Mesothelial cell of epicardium (in vitro differentiated cells): ENCODE measurements at places on chromosomes 4 and X. TPM values are rescaled to one million over a fixed set of nuclear protein-coding genes. Genes with fewer than 3 reads are reported as not detected.

The GSX2 gene
- not detected in 3 replicates for total RNA-seq

DNA sequence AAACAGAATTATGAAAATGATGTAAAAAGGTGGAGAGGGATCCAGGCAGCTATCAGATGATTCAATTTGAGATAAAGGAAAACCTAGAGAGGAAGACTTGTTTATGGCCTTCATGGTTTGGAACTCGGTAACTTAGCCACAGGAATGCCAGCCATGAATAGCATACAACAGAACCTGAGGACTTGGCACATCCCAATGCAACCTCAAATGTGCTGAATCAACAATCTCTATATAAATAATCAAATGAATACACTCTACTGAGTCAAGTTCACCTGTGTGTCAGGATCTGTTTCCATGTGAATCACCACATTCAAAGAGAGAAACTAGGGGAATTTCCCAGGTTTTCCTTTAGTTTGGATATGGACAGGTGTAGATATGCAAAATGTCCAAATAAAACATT lies 86.9 kb downstream of the MBNL3 start:
- no peak for DNase-seq

DNA sequence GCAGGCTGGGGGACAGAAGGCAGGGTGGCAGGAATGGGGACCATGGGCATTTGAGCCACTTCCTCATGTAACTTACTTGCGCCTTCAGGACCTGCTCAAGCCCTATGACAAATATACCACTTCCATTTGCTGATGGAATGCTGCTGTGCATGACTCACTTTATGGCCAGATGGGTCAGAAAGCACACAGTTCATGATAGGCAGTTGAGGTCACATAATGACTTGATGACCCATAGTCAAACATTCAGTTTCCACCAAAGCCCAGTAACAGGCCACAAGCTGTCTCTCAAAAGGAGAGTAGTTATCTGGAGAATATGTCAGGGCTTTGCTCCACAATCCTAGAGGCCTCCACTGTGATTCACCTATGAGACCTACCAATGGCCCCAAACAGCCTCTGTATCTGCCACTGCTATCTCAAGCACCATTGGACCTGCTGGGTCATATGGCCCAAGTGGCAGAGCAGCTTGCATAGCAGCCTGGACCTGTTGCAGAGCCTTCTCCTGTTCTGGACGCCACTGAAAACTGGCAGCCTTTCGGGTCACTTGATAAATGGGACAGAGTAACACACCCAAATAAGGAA lies 5.3 kb upstream of the PAPSS1 start:
- DNase-seq: no peak

GRCh38 chr4:167233685-167234315 lies 494 bp downstream of the SPOCK3 start:
- DNase-seq: peak; percentile 42

The IL15 gene
- total RNA-seq: 0.80 to 1.1 TPM (median 0.82 TPM) in 3 replicates

- DNase-seq: no peak
Measured at GRCh38 chr4:147778942-147779341, 47.1 kb downstream of the ARHGAP10 start.

GRCh38 chr4:69653147-69653546 lies at the start of gene UGT2A1:
TSS of gene UGT2A1 (minus strand) at chr4:69653247. CDS start at chr4:69647644, 5,603 bp downstream.
- no peak for DNase-seq

DNA sequence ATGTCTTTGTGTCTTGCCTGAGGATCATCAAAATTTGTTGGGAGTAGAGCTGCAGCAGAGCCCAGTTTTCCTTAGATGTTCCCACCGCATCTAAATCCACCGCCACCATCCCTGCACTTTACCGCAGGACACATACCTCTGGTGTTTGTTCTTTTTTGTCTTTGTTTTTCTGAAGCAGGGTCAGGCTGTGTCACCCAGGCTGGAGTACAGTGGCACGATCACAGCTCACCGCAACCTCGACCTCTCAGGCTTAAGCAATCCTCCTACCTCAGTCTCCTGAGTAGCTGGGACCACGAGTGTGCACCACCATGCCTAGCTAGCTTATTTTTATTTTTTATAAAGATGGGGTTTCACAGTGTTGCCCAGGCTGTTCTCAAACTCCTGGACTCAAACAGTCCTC lies 4.6 kb downstream of the ENOPH1 start:
- no peak for DNase-seq

DNA sequence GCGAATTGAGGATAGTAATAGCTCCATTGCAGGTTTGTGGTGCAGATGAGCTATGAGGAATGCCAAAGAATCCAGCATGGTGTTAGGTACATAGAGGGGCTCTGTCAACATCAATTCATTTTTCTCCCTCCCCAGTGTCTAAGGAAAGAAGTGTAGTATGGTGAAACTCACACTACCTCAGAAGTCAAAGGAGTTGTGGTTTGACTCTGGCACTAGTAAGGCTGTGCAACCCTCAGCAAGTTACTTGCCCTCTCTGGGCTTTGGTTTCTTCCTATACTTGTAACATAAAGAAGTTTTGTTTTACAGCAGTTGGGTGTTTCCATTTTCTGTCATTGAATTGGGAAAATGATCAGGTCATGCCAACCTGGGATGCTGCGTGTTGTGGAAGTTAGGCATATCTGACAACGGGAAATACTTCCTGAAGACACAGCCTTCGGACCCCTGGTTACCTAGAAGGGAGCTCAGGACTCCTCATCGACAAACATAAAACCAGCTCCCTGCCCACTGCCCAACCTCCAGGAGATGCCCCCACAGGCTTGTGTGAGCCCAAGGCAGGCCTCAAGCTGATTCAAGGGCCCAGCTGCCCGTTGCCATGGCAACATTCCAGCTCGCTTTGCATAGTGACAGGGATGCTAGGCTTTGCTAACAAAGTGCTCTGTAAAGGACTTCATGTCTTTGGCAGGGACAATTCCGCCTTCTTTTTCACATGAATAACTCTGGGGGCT lies 71.4 kb downstream of the RTL5 start:
- DNase-seq: no peak

The UNC5C gene
- total RNA-seq: 76.7 to 77.9 TPM (median 77.1 TPM) in 3 replicates

The CT45A9 gene
- not detected in 3 replicates for total RNA-seq

DNA sequence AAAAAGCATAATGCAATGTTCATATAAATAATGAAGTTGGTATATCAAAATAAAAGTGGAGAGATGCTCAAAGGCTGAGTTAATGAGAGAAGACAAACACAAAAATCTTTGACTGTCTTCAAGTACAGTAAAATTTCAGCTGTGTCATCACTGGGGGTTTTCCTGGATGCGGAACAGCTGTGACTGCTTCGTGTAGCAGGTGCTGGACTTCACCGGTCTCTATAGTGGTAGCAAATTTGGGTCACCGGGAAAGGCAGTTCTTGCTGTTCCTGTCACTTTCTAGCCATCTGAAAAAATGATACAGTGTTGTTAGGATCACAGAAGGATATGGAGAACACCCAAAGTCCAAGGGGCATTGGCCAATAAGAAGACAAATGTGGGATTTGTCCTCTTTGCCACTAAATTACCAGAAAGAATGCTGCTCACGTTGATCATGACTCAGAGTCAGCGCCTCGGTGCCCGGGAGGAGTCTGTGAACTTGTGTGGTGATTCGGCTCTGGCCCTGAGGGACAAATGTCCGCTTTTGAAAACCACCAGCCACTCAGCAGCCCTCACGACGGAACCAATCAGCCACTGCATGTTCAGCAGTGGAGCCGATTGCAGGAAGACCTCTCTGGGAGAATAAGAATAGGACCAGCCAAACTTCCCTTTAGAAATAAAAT lies 230.1 kb upstream of the FAT1 start:
- no peak for DNase-seq

DNA sequence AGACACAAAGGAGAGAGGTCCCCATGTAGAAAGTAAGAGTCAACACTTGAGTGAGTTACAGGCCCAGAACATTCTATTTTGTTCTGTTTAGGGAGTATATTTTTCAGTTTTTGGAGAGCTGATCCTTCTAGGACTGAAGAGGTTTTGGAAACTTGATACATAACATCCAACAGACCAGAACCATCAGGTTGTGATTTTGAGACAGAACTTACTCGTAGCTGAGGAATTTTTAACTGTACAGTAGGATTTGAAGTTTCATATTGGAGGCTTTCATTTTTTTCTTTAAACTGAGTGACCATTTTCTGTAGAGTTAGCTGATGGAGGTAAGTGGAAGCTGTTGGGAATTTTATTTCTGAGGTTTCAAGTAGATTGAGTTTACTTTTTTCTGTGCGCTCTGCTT lies 73.3 kb downstream of the NCAPG start:
- DNase-seq: no peak

DNA sequence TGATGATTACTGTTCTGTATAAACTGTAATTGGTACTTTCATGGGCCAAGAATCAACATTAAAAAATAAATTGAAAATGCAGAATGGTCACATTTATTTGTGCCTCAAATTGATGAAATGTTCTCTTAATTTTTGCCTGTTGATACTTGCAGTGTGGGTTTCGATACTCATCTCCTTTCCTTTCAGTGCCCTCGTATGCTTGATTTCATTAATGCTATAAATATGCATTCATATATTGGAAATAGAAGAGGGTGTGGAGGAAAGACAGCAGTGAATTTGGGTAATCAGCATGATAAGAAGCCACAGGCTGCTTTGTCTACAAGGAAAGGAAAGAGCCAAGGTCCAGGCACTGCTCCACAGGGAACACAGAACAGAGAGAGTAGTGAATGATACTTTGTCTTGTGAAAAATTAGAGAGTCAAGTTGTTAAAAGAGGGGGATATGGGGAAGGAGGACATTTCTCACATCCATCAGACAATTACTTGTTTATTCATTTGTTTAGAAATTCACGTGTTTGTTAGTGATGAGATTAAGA lies 1.0 kb upstream of the DDX60 start:
- DNase-seq: no peak
